ENCODE measurements at places on chromosomes 4 and X.

DNA sequence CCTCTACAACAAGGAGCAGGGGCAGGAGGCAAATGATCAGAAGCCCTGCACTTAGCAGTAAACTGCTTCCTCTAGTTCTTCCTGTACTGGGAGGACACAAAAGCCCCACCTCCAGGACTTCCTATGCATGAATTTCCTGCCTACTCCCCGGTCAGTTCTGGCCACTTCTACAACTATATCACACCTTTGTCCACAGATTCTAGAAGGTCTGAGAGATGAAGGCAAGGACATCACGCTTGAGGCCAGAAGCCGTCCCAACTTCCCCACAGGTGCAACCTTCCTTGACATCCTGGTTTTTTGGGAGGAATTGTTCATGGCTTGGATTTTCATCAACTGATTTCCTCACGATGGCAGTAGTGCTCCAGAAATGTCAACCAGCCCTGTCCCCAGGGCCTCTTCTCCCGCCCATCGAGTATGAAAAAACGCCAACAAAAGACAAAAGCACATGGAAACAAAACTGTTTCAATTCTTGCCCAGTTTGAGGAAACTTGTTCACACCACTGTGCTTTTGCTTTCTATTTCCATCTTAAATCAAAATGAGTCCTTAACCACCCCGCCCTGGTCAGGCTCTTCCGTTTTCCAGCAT, 206.5 kb upstream of the STK26 start:
- no peak for DNase-seq

- DNase-seq: no peak
Measured at GRCh38 chr4:124210746-124211145, 501.8 kb downstream of the ANKRD50 start.

DNA sequence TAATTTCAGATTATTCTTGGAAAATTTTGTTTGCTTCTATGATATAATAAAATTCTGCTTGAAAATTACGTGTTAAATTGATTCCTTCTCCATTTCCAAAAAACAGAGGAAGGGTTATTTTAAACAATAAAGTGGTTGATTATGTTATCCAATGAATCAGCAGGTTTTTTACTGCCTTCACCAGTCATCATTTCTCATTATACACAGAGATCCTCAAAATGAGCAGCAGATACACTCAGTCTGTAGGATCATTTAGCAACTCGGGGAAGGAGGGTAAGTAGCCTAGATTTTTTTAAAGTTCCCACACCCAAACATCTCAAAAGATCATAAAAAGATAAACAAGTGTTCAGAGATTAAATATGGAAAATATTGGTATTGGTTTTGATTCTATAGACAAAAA, 6.8 kb upstream of the TMEM144 start:
- DNase-seq: no peak

GRCh38 chrX:119218198-119218597, 17.9 kb upstream of the PGRMC1 start:
- DNase-seq: no peak

DNA sequence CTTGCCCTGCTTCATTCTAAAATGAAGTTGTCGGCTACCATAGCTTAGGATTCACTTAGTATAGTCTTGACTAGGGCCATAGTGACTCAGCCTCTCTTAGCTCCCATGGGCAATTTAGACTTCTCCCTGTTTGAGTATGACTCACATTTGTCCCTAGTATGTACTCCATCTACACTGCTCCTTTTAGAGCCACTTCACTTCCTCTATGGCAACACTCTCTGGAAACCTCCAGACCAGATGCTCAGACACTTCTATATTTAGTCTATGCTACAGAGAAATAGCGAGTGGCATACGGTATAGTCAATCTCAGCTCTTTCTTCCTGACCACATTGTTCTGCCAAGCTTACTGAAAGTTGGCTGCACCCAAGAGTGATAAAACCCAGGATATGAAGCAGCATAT, 11.2 kb downstream of the MEPE start:
- no peak for DNase-seq

GRCh38 chr4:173024203-173024602, 144.4 kb upstream of the GALNT7 start:
- no peak for DNase-seq

GRCh38 chr4:7419961-7420660, 14.6 kb downstream of the PSAPL1 start:
- no peak for DNase-seq

- no peak for DNase-seq
Measured at GRCh38 chr4:41142376-41143310, 71.7 kb downstream of the APBB2 start.

GRCh38 chrX:112641449-112641848, 38.3 kb downstream of the LHFPL1 start:
- no peak for DNase-seq

DNA sequence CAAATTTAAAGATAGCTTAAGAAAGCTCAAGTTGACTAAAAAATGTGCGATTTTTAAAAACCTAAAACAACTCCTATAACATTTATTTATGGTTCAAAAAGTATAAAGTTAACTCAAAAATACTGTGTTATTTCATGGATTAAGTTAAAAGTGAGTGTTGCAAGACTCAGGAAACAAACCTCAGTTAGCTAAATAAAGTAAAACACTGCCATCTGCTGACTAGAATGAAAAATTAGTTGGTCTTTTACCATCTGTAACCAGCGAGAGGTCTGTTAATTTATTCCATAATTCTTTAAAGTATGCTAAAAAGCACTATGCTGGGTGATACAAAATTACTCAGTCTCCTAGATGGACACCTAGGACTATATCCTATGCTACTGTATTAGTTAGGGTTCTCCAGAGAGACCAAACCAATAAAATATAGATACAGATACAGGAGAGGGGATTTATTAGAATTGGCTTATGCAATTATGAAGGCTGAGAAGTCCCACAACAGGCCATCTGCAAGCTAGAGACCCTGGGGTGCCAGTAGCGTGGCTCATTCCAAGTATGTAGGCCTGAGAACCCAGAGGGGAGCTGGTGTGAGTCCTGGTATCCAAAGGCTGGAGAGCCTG, 4.9 kb upstream of the WDFY3 start:
- no peak for DNase-seq

DNA sequence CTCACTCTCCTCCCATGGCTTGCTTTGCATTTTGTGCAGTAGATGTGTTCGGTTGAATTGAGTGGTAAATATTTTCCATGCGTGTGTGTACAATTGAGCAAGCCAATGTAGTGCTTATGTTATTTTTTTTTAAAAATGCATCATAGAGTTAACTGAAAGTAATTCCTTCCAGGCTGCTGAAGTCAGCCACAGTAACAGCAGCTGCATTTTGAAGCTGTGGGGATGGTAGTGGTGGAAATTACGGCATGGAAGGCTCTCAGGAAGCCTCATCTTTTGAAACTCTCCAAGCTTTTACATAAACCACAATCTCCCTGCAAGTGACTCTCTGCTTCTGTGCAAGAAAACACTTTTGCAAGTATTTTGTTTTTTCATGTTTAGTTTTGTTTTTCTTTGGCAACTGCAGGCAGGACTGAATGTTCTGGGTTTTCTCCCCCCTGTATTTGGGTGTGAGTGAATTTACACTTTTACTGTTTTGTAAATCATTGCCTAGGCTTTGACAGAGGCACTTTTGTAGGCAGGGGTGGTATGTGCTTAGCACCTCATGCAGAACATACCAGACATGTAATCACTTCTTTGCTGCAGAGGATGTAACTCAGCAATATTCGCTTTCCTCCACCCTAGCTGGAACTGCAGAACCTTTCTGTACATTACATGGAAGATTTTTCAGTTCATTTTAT, 56.2 kb downstream of the LRRC66 start:
- DNase-seq: no peak

GRCh38 chrX:747176-747575, 116.6 kb downstream of the SHOX start:
- DNase-seq: no peak

DNA sequence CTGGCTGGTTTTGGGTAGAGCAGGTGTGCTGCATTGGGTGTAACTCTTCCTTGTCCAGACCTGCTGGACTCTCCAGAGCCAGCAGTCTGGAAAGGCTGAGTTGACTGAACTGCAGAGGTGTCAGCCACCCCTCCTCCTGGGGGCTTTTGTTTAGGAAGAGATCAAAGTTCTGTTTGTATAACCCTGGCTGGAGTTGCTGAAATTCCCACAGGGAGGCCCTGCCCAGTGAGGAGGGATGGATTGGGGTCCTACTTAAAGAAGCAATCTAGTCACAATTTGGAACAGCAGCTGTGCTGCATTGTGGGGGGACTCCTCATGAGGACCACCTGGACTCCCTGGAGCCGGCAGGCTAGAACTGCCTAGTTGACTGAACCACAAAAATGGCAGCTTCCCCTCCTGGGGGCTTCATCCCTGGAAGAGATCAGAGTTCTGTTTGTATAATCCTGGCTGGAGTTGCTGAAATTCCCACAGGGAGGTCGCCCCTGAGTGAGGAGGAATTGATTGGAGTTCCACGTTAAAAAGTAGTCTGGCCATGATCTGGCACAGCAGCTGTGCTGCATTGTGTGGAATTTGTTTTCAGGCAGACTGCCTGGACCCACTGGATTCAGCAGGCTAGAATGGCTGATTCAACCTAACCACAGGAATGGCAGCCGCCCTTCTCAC, 264.9 kb upstream of the ZC4H2 start:
- no peak for DNase-seq

GRCh38 chr4:179855469-179855868, 2387.7 kb upstream of the TENM3 start:
- no peak for DNase-seq

DNA sequence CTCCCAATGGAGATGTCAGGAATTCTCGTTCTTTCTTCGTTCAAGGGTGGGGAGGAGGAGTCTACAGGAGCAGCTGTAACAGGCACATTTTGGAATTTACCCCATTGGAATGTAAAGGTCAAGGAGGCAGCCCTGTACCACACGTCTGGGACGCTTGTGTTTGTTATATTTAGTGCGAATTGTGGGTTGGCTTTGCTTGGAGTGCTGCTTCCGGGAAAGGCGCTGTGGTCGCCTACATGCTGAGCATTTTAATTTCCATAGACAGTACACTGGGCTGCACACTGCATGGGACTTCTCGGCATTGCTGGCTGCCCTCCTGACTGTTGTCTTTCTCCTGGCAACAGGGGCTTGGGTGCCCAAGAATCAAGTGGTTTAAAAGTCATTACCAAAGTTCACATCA, 12.8 kb downstream of the GYG2 start:
- DNase-seq: no peak

DNA sequence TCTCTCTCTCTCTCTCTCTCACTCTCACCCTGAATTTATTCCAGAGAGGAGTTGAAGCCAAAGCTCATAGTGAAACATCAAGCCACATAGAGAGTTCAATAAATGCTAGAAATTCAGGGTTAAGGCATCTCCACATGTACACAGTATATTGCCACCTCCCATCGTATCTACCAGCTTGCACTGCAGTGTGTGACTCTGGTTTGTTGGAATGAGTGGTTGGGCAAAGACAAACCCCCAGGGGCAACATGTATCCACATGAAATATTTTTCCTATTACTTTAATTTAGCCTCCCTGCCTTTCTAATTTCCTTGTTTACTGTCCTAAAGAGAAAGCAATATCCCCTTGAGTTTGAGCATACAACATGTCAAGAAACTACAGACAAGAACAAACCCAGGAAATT, 247.3 kb downstream of the SPATA18 start:
- DNase-seq: no peak

- no peak for DNase-seq
Measured at GRCh38 chr4:175499735-175500352, 312.2 kb downstream of the GPM6A start.

- no peak for DNase-seq
Measured at GRCh38 chr4:167826281-167826680, 266.1 kb upstream of the ANXA10 start.

GRCh38 chrX:39472161-39472560, 625.6 kb downstream of the BCOR start:
- no peak for DNase-seq

DNA sequence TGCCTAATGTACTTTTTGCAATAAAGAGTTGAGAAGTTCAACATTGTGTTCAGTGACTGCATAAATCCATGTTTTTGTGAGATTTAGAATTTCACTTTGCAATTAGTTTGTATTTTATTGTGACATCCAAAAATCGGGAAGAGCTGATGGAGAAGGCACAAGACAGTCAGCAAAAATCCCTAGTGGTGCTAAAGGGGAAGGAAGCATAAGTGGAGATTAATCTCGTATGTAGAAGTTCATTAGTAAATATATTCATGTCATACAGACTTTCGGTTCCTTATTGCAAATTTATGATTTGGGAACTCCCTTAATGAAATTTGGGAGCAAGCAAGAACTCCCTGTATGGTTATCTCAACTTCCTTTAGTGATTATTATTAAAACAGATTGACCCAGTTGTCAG, 57.8 kb upstream of the SLC39A8 start:
- DNase-seq: no peak

- DNase-seq: no peak
Measured at GRCh38 chr4:39544580-39545315, 17.5 kb upstream of the UGDH start.

- DNase-seq: no peak
Measured at GRCh38 chr4:2393353-2394270, 24.8 kb downstream of the ZFYVE28 start.

DNA sequence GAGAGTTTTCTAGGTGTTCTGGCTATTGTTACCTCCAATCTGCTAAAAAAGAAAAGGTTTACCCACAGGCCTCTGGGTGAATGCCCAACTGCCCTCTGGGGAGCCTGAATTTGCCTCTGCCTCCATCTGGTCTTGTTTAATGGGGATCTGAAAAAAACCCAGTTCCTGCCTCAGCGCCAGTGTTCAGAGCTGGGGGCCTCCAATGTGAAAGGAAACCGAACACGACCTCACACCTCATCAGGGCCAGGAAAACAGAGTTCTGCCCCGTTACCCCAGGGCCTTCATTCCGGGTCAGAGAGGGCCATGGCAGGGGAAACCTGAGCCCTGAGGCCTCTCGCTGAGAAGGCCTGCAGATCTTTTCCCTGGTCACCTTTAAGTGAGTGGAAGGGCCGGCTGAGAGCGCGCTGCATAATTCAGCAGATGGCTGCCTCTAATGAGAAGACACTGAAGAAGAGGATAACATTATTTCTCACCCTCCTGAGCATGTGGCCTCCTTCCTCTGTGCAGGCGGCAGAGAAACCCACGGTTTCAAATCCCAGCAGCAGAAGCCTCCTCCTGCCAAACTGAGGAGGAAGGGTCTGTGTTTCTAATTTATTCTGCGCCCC, 6.8 kb downstream of the SEPTIN6 start:
- no peak for DNase-seq

DNA sequence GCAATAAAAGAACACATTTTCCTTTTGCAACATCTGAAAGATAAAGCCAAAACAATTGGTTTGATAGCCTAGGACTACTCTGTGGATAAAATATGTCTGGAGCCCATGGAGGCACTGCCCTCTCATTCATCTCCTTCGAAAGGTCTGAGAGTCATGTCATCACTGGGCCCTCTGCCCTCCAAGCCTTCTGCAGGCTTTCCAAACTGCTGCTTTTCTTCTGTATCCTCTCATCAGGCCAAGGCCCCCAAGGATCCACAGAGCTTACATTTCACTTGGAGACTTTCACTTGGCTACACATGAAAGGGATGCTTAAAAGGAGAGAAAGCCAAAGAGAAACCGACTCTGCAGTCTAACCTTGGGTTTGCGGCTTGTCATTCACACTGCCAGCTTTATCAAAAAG, 109.9 kb downstream of the SH3RF1 start:
- no peak for DNase-seq

DNA sequence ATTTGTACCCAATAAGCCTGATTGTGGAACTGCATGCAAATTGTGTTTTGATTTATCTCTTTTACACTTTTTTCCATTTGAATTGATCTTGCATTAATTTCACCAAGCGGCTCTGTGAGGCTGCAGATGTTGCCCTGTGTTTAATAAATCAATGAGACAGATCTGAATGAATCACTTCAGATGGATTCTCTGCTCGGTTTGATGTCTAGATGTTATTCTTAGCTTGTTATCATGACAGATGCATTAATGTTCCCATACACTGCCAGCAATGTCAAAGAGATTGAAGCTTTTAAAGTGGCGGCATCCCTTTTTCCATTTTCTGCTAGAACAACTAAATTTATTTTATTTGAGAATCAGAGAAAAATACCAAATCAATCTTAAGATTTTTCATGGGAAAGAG, 6.3 kb downstream of the DACH2 start:
- DNase-seq: no peak

All from stimulated activated CD8-positive, alpha-beta memory T cell treated with anti-CD3 and anti-CD28 coated beads, Interleukin-2, amount 100 ng/mL, for 48 hours (primary cell).